ENCODE measurements at places on chromosomes 6 and 20.

- DNase-seq = no peak
These were observed 487.3 kb upstream of the JARID2 start for GRCh38 chr6:14758421-14759081.

DNA sequence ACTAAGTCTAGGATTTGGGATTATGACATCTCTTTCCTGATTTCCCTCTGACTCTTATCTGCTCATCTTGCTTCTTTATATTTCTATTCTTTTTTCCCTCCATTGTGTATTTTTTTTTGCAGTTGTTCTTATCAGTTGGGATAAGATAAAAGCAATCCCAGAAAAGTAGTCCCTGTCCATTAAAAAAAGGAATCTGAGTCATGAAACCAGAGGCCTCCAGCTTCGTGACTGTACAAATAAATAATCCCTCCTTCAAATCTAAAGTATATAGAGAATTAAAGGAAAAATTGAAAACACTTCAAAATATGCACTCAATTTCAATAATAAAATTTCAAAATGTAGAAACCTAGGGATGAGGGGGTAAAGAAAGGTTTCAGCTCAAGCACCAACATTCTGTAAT, 317.8 kb upstream of the NT5E start:
- DNase-seq = no peak

GRCh38 chr6:27599859-27600532, 127.1 kb upstream of the ZNF184 start:
- no peak for DNase-seq

GRCh38 chr6:35185302-35185681, 28.5 kb upstream of the SCUBE3 start:
- DNase-seq = no peak

GRCh38 chr6:45916692-45917091, 99.0 kb downstream of the CLIC5 start:
- no peak for DNase-seq

Measured in T-helper 2 cell (primary cell).